Activated naive CD4-positive, alpha-beta T cell treated with anti-CD3 and anti-CD28 coated beads, Interleukin-2, amount 50 U/mL, for 16 hours (primary cell): ENCODE measurements at places on chromosomes 3 and 15.

DNA sequence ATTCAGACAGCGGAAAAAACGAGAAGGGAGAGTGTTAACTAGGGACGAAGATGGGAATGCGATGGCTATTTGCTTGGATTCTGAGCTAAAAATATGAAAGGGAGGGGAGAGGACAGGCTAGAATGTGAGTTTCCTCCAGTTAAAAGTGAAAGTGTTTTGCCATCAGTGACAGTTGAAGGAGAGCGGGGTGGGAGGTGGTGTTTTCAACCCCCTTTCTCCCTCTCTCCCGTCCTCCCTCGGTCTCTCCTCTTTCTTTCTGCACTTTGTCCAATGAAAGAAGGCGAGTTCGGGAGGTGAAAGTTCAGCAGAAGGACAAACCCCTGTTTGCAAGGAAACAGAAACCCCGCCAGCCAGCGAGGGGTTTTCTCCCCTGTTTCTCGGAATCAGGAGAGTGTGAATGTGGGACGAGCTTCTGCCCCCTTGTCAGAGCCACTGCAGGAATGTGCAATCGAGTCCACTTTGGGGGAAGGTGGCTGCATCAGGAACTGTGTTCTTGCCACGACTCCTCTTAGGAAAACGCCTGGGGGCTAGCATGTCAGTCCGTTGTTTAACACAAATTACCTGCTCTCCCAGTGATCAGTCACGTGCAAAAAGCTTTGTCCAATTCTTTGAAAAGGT lies 975 bp upstream of the FOXP1 start:
- peak; percentile 57 for DNase-seq

GRCh38 chr3:123853686-123854372 lies 30.3 kb downstream of the MYLK start:
- no peak for DNase-seq

- DNase-seq = peak; percentile 14
Measured at GRCh38 chr3:151305060-151305774, 11.4 kb downstream of the GPR87 start.

GRCh38 chr15:90829942-90830440 lies 38.4 kb upstream of the FURIN start:
- no peak for DNase-seq

DNA sequence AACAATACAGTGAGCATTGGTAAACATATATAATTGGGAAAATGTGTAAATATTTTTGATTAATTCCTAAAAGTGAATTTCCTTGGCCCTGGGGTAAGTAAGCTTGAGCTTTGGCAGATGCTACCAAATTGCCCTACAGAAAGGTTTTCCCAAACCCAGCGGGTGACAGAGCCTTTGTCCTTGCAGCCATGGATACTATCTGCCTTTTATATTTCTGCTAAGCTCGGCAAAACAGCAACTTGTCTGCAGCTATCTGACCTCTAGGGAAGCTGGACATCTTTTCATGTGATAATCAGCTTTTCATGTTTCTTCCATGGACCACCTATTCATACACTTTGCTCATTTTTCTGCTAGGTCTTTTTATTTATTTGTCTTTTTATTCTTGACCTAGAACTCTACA lies 64.7 kb upstream of the SEC22A start:
- DNase-seq = no peak

GRCh38 chr15:74543583-74543982 lies 2.6 kb downstream of the ARID3B start:
- DNase-seq = peak; percentile 41

DNA sequence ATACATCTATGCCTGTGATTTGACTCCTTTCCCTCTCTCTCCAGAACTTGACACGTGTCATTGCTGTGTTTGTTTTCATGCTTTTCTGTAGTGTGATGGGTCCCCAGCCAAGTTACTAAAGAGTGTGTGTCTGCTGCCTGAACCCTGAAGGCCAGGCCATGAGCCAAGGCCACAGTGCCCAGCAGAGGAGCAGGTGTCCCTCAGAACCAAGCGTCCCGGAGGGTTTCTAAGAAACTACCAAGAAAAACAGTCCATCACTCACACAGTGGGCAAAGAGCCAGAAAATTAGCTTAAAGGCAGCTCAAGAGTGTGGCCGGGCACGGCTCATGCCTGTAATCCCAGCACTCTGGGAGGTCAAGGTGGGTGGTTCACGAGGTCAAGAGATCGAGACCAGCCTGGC lies 35.2 kb downstream of the FBXO45 start:
- DNase-seq = no peak

DNA sequence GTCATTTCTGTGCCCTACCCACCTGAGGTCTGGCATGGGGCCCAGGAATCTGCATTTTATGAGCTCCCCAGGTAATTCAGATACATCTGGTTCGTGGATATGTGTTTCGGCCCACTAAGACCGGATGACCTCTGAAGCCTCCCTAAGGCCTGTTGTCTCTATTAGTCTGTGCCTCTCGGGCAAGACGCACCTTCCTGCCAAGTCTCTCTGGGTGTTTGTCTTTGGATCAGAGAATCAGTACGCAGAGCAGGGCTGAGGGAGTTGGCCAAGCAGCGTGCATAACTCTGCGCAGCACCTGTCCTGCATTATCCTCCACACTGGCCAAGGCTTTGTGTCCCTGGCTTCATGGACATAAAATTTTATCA lies 181.0 kb downstream of the THSD4 start:
- no peak for DNase-seq

- DNase-seq = peak; percentile 17
Measured at GRCh38 chr3:97822359-97822775, 556 bp downstream of the CRYBG3 start.

- DNase-seq = no peak
Measured at GRCh38 chr3:151445273-151446001, 15.4 kb downstream of the IGSF10 start.

- no peak for DNase-seq
Measured at GRCh38 chr15:65528461-65529060, 1.7 kb upstream of the HACD3 start.

GRCh38 chr15:74044267-74045110 lies 37.9 kb downstream of the GOLGA6A start:
- DNase-seq = no peak

GRCh38 chr15:47870956-47871625 lies 153.8 kb downstream of the SEMA6D start:
- DNase-seq = no peak

DNA sequence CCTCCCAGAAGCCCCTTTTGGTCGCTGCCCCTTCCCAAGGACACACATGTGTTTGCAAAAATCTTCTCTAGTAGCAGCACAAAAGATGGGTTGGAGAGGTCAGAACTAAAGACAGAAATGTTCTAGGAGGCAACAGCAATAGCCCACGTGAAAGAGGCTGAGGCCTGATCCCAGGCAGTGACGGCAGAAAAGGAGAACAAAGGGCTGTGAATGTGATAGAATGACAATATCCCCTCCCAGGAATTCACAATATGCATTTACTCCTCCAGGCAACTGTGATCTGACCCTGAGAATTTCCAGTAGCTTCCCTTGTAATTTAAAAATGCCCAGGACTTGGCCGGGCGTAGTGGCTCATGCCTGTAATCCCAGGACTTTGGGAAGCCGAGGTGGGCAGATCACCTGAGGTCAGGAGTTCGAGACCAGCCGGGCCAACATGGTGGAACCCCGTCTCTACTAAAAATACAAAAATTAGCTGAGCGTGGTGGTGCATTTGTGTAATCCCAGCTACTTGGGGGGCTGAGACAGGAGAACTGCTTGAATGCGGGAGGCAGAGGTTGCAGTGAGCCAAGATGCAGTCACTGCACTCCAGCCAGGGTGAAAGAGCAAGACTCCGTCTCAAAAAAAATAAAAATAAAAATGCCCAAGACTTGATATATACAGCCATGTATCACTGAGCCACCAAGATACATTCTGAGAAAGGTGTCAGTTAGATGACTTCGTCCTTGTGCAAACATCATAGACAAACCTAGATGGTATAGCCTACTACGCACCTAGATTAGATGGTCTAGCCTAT lies 43.6 kb upstream of the PIAS1 start:
- DNase-seq = no peak

- DNase-seq = no peak
Measured at GRCh38 chr3:194730365-194730764, 44.7 kb downstream of the FAM43A start.

GRCh38 chr15:35674873-35675781 lies 129.2 kb upstream of the DPH6 start:
- DNase-seq = no peak

GRCh38 chr3:83622526-83622925 lies 1336.3 kb upstream of the CADM2 start:
- no peak for DNase-seq

DNA sequence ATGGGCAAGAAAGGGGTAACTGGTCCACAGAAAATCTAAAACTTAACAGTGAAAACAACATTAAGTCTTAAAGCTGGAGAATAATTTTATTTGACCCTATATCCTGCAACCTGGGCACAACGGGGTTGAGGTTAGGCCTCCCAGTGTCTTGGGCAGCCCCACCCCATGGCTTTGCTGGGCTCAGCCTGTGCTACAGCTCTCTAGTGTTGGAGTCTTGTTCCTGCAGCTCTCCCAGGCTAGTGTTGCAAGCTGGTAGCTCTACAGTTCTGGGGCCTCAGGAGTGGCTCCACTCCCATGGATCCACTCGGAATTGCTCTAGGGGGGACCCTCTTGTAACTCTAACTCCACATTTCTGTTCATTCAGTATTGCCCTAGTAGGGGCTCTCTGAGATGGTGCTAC lies 24.9 kb upstream of the GNB4 start:
- DNase-seq = no peak

- DNase-seq = no peak
Measured at GRCh38 chr3:53188720-53189119, 27.7 kb downstream of the PRKCD start.

DNA sequence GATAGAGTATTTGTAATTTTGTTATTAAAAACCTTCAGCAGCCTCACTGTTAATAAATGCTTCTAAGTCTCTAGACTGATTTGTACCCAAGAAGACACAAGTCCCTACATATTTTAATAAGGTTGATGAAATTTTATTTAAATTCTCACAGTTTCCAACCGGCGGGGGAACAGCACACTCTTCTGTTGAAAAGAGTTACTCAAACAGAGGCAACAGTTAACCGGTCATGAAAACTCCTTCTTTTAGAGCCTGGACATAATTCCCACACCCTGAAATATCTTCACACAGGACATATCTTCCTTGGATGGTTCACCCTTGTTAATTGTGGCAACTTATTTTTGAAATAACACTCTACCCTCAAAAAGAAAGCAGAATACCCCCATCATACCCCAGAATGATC lies 278.8 kb downstream of the FOXP1 start:
- peak; percentile 32 for DNase-seq

DNA sequence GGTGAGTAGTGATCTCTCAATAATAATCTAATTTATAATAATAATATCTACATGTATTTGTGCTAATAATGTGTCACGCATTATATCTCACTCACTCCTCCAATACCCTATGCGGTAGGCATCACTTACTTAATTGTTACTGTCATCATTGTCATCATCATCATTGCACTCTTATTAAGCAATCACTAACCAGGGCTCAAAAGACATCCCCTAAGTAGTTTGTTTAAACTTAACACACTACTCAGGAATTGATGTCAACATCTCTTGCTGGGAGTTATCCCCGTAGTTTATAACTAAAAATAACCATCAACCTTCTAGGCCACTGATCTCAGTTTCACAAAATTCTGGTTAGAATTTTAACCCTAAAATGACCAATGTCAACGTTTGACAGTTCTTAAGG lies 56.8 kb upstream of the ICE2 start:
- no peak for DNase-seq

DNA sequence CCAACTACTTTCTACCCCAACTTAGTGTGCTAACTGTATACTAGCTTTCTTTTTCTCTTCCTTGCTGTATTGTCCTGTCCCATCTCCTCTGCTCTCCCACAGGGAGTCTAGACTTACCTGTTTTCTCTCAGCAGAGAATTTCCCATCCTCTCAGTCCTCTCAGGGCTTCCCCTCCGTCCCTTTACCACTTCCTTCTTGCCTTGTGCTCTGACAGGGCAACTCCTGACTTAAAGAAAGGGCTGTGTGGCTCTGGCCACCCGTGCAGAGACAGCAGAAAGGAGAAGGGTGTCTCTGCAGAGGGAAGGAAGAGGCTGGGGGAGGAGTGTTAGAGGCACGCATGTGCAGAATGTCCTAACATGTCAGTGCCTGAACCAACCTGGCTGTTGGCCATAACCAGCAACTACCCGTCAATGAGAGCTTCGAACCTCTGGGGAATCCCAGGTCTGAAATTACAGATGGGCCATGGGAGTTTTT lies at the start of gene GCSAM:
TSS of gene GCSAM (minus strand) at position 274 of the 474 bp plus-strand sequence. CDS start at position 146, 128 bp downstream.
- peak; percentile 58 for DNase-seq

GRCh38 chr3:155208183-155208800 lies 85.2 kb downstream of the STRIT1 start:
- no peak for DNase-seq

- no peak for DNase-seq
Measured at GRCh38 chr3:185726254-185726967, 98.4 kb downstream of the IGF2BP2 start.

DNA sequence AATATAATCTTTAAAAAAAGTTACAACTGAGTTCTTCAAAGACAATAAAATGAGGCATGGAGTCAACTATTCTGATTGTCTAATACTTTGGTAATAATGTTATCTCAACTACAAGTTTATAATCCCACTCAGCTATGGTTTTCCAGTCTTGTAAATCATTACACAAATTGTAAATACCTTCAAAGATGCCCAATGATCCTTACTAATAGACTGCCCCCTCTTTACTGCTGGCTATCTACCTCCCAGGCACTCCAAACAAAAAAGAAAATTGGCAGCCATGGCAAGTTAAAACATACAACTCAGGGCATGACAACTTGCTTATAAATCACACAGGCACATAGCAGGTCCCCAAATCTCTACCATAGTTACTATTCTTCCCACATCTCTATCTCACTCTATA lies 58.5 kb downstream of the ZNF280D start:
- no peak for DNase-seq

GRCh38 chr15:45586601-45587094 lies 531 bp upstream of the BLOC1S6 start:
- no peak for DNase-seq

DNA sequence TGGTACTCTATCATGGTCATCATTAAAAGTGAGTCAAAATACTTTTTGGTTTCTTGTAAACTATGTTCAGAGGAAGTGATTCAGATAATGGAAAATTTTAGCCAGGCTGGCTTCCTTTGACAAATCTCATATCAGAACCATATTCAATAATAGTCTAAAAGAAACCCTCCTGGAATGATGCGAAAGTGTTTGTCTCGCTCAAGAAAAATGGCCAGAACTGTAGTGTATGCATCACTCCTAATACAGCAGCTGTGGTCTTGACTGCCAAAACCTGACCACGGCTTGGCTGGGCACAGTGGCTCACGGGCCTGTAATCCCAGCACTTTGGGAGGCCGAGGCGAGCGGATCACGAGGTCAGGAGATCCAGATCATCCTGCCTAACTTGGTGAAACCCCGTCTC lies 35.6 kb upstream of the KCNMB2 start:
- DNase-seq = no peak

GRCh38 chr3:47291158-47291753 lies 8.5 kb downstream of the KLHL18 start:
- no peak for DNase-seq
